ENCODE measurements at places on chromosomes 4 and X.

GRCh38 chr4:34814266-34814665, 1430.0 kb downstream of the ARAP2 start:
- DNase-seq, result no peak

DNA sequence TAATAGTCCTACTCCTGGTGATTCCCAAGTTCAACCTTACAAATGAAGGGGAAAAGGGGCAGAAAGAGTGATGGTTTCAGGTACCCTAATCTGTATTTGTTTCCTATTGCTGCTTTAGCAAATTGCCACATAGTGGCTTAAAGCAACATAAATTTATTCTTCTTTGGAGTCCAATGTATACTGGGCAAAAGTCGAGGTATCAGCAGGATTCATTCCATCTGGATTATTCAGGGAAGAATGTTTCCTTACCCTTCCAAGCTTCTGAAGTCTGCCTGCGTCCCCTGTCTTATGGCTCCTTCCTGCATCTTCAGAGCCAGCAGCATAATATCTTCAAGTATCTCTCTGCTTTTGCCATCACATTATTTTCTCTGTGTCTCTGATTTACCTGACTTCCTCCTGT, 10.3 kb upstream of the BST1 start:
- no peak for DNase-seq

DNA sequence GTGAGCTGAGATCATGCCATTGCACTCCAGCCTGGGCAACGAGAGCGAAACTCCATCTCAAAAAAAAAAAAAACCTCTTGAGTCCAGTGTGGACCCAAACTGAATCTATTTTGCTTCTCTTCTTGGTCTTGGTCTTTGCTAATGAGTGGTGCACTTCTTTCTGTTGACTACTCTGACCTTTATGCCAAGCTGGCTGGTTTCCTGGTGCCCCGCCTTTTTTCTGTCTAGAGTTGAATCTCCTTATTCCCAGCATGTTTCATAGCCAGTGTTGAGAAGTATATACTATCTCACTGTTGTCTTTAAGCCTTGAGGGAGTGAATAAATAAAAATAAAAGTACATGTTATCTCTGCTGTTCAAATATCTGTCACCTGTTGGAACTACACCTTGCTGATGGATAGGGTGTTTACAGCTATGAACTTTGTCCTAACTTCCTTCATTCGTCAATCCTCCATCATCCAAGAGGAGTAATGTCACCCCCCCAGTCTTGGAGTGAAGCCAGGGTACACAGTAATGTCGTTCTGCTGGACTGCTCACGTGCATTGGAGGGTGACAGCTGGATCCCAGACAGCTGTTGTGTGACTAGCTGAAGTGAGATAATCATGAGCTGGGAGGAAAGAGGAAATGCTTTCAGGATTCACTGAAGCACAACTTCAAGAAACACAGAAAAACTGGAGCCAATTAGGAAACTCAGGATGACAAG, 99.3 kb upstream of the PRKG2 start:
- DNase-seq, result no peak

GRCh38 chr4:187479511-187479910, 516.1 kb upstream of the ZFP42 start:
- DNase-seq, result no peak

GRCh38 chrX:4373791-4374190, 660.3 kb upstream of the PRKX start:
- no peak for DNase-seq

- no peak for DNase-seq
Measured at GRCh38 chrX:135982860-135983259, 2.4 kb upstream of the SLC9A6 start.

DNA sequence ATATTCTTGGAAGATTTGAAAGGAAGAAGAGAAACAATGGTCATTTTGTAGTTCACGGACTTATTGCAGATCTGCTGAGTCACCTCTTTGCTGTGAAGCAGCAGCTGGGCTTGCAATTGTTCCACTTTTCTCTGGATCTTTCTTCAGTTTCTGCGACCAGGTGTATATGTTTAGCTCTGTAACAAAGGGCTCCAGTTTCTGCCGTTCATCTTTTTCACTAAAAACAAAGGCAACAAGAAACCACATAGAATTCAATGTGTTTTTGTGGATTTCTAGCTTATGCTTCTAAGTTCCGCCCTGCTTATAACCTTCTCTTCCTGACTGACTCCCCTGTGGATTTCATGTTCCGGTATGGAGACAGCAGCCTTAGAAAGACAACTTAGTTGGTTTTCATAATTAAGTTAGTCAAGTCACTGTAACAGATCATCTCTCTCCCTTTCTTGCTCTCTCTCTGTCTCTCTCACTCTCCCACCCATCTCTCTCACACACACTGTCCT, 121.6 kb upstream of the EPHA5 start:
- DNase-seq, result peak; percentile 4

GRCh38 chrX:16458208-16458607, 191.8 kb upstream of the S100G start:
- no peak for DNase-seq

GRCh38 chrX:38923451-38923969, 122.3 kb downstream of the MID1IP1 start:
- no peak for DNase-seq

GRCh38 chr4:682490-683172, 6.3 kb downstream of the SLC49A3 start:
- no peak for DNase-seq

GRCh38 chr4:87130985-87131703, 89.3 kb downstream of the KLHL8 start:
- no peak for DNase-seq

GRCh38 chrX:136735601-136736000, 45.1 kb downstream of the ARHGEF6 start:
- peak; percentile 41 for DNase-seq

- DNase-seq, result no peak
Measured at GRCh38 chr4:14132301-14132700, 504.8 kb upstream of the BOD1L1 start.

DNA sequence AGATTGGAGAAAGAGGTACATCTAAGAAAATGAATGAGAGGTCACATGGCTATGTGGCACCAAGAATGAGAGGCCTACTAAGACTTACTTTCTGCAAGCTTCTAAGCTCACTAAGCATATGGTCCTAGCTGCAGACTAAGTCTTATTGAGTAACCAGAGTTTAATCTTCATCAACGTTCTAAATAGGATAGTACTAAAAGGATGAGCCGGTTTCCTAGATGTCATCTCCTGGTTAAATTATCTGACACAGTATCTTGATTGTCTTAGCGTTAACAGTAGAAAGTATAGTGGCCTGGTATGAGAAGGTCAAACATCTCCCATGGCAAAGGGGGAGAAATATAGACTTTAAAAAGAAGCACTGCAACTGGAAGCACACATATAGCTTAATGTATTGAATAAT, 448.1 kb downstream of the PDGFC start:
- no peak for DNase-seq

- no peak for DNase-seq
Measured at GRCh38 chr4:138577145-138577544, 335.0 kb upstream of the SLC7A11 start.

DNA sequence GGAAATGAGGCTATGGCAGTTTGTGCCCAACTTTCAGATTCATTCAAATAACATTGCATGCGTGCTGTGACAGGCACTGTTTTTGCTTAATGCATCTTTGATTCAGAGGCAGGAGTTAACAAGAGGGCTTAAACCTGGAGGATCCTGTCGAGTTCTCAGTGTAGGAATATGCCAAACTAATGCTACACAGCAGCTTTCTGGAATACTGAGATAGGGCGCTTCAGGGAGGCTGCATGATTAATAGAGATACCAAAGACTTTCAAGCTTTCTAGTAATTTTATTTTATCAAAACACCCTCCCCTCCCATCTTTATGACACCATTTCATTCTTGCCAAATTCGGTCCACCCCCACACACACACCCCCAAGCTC, 636 bp upstream of the TIMM8A start:
- DNase-seq, result no peak

DNA sequence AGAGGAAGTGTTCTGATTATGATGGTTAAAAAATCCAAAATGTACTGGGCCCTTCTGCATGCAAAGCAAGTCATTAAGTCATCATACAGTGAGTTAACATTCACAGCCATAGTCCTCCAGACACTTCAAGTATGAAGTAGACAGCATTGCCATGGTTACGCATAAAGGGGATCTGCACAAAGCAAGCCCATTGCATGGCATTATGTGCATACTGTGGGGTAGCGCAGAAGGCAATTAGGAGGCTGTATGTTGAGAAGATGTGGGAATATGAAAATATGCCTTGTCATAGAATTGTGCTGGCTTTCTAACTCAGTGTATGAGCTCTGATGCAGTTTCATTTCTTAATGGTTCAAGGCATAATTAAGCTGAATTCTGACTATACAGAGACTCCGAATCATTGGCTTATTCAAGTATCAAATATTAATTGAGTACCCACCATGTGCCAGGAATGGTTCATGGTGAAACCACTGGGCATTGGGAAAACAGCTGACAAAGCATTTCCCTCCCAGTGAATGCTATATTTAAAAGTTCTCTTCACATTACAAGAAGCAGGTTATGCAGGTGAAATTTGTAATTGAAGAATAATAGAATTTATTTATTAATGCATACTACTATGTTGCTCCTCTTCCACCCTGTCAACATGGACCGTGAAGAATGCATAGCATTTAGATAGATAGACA, 588.9 kb downstream of the ZNF674 start:
- no peak for DNase-seq

GRCh38 chr4:142202404-142203332, 566.3 kb downstream of the IL15 start:
- DNase-seq, result no peak

DNA sequence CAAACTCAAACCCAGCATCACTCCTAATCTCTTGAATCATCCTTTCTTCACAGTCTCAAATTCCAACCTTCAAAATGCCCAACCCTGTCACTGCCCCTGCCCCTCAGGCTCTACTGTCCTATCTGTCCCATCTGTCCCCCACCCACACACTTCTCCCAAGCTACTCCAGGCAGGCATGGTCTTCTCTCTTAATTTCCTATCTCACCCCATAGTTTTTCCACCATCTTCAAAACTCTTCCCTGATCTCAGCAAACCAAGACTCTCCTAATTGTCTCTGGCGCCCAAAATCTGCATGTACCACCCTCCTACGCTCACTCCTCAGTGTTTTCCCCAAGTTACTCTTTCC, 644 bp downstream of the LAMP2 start:
- no peak for DNase-seq

- DNase-seq, result no peak
Measured at GRCh38 chrX:54721424-54721823, 76.6 kb downstream of the ITIH6 start.

DNA sequence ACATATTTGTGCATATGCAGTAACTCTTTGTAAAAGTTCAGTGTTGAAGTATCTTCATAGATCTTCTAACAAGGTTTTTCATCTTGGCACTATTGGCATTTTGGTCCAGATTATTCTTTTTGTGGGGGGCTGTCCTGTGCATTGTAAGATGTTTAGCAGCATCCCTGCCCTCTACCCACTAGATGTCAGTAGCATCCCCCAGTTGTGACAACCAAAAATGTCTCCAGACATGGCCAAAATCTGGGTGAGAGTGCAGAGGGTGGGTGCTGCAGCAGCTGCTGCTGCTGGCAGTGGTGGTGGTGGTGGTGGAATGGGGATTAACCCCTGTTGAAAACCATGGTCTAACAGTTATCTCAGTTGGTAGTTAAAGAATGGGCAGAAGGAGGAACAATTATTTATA, 370.0 kb downstream of the GPAT3 start:
- peak; percentile 40 for DNase-seq

DNA sequence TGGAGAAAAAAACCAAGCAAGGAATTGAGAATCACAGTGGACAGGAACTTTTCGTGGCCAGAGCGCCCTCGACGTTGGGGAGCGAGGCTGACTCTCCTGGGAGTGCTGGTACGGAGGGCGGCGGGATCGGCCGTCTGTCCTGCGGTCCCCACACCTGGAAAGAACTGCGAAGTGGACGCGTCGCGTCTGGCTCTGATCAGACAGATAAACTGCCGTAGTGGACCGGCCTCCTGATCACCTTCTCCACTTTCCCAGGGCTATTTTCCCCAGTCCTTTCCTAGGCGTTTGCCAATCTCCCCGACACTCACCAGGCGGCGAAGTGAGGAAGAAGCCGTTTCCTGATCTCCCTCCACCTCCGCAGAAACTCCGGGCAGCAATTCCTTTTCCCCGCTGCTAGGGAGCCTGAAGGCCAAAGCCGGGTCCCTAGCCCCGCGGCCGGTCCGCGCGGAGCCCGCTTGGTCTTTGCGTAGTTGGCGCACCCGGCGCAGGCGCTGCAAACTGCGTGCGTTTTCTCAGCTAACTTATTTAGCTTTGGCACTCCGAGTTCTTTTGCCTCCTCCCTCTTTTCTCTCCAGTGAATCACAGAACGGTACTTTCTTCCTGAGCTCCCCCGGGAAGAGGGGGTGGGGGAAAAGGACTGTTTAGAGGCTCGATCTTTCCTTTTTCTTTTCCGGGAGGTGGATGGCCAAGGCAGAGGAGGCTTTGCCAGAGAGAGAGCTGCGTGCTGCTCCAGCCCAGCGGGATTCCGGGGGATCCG, at the start of gene ARSJ:
Gene ARSJ, minus strand, starts transcription at position 500 of the 757 bp plus-strand sequence. CDS start 813 bp downstream, outside the sequence.
- no peak for DNase-seq

GRCh38 chr4:20983763-20984575, 283.7 kb downstream of the PACRGL start:
- DNase-seq, result no peak

DNA sequence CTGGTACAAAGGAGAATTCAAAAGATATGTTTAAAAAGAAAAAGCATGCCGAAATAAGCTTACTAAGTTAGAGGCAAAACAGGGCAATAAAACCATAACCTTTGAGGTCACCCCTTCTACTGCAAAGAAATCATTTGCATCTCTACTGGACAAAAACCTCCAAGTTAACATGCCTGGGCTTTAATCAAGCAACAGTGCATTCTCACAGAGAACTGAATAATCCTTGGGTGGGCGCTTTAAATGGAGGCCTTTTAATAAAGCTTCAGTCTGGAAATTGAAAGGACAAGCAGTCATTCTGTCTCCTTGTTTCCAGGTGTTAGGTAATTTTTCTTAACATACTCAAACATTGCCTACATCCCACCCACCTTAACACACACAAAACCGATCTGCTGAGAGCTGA, 34.6 kb upstream of the SMS start:
- no peak for DNase-seq

DNA sequence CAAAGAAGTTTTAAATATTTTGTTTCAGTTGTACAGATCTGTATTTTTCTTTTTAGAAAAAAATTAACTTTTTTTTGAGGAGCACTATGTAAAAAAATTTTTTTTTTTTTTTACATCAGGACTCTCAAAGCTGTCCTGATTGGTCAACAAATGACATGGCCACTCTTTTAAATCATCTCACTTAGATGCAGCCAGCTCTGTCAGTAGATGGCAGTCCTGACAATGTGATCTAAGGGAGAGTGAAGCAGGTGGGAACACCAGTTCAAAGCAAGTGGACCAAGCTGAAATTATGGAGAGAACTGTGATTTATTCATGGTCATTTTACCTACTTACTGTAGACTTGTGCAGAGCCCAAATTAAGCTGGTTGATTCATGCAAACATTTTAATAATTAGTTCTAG, 174.7 kb upstream of the GPRIN3 start:
- peak; percentile 37 for DNase-seq
